ENCODE measurements at places on chromosomes 1 and 21. TPM values are rescaled to one million over a fixed set of nuclear protein-coding genes. Genes with fewer than 3 reads are reported as not detected.

Gene DBT
- total RNA-seq = 9.4 TPM

Gene KIF26B
- 51.3 TPM for total RNA-seq

Gene CLCA2
- not detected for total RNA-seq

Gene TRIM67
- total RNA-seq = 61.7 TPM

Gene ADAMTS1
- total RNA-seq = 3.4 TPM

Gene RAB25
- not detected for total RNA-seq

Gene ZMYM4
- 95.5 TPM for total RNA-seq

Gene LRRC41
- 63.2 TPM for total RNA-seq

Gene LRRC38
- total RNA-seq = not detected

Gene REN
- not detected for total RNA-seq

Gene VAMP3
- total RNA-seq = 22.2 TPM

Gene KCNC4
- total RNA-seq = 5.9 TPM

Gene FLAD1
- total RNA-seq = 23.8 TPM

Gene LAX1
- total RNA-seq = not detected

Gene KCNT2
- 49.8 TPM for total RNA-seq

Gene NUDT17
- total RNA-seq = 4.1 TPM

Gene MATN1
- 0.31 TPM for total RNA-seq

Gene NCMAP
- not detected for total RNA-seq

Gene PTGER3
- 0.94 TPM for total RNA-seq

Gene SELENOF
- 88.9 TPM for total RNA-seq

Gene MASP2
- total RNA-seq = not detected

Gene CCDC181
- total RNA-seq = 6.6 TPM

Gene ZZZ3
- total RNA-seq = 166 TPM

Gene FCRLA
- not detected for total RNA-seq

Gene S1PR1
- total RNA-seq = 16.0 TPM

Gene NFASC
- 125 TPM for total RNA-seq

Gene ACTA1
- 1.6 TPM for total RNA-seq

Gene ZNF648
- total RNA-seq = 0.31 TPM

Gene TBX19
- 1.6 TPM for total RNA-seq

Gene GNG12
- 20.7 TPM for total RNA-seq

Gene MANEAL
- total RNA-seq = 41.0 TPM

Gene PCAT6
- not detected for total RNA-seq

Gene CRYZ
- 6.6 TPM for total RNA-seq

Gene F11R
- 18.8 TPM for total RNA-seq

Gene GCSAML
- 0.31 TPM for total RNA-seq

Gene GBP5
- not detected for total RNA-seq

Gene FAM229A
- 5.0 TPM for total RNA-seq

Gene FAM72C
- 0.31 TPM for total RNA-seq

Gene SLC16A4
- 4.7 TPM for total RNA-seq

Gene CNR2
- total RNA-seq = not detected

Gene ELAPOR1
- total RNA-seq = 44.8 TPM

Gene SPRR2E
- total RNA-seq = not detected

Gene TMEM240
- 20.3 TPM for total RNA-seq

Gene CD244
- total RNA-seq = not detected

Gene KHDC4
- total RNA-seq = 61.7 TPM

Gene OR2L8
- total RNA-seq = 5.0 TPM

Gene PWP2
- total RNA-seq = 8.1 TPM

Gene LY9
- total RNA-seq = not detected

Gene CHRM3
- 71.1 TPM for total RNA-seq

Data from parietal lobe (tissue), 2 donors.